ENCODE measurements at places on chromosomes 13 and 19.

GRCh38 chr13:98333486-98333885, 156.4 kb upstream of the RNF113B start:
- no peak for DNase-seq

DNA sequence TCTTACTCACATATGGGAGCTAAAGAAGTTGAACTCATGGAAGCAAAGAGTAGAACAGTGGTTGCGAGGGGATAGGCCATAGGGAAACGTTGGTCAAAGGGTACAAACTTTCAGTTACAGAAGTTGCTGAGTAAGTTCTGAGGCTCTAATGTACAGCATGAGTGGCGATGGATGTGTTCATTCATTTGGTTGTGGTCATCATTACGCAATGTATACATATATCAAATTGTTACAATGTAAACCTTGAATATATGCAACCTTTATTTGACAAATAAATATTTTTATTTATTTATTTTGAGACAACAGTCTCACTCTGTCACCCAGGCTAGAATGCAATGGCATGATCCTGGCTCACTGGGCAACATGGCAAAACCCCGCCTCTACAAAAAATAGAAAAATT, 38.7 kb downstream of the ZIC5 start:
- no peak for DNase-seq

DNA sequence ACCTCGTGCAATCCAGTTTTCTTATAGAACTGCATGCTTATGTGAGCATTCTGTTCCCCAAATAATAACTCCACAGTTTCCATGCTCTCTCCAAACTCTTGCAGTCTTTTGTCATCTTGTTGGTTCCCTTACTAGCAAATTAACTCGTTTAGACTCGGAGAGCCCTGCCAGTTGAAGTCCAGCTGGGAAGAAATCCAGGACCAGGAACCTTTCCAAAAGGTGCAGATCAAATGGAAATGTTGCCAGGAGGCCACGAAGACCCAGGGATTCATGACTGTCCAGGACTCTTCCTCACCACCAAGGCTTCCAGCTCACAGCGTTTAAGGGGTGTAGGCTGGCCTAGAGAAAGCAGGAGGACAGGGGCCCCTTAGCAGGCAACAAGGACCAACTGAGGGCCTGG, 2.1 kb upstream of the TDRD12 start:
- no peak for DNase-seq

DNA sequence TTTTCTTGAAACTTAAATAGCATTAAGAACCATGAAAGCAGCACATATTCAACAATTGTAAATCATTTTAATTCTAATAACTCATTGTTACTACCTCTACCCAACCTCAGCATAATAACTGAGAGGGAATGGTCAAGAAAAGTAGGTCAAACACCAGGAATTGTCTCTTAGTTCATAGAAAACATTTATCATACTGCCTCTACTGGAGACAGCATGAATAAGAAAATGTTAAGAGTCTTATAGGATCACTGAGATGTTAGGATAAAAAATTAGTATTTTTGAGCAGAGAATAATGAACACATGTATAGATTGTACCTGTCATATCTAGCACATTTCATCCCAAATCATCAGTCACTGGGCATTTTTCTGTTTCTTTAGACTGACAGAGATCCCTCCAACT, 515.3 kb downstream of the PCDH9 start:
- DNase-seq = no peak

GRCh38 chr13:73131247-73131646, 72.4 kb downstream of the KLF5 start:
- DNase-seq = no peak

- DNase-seq = no peak
These were observed 97.9 kb downstream of the HSPH1 start for GRCh38 chr13:31063772-31064171.

- DNase-seq = no peak
These were observed 35.8 kb downstream of the LATS2 start for GRCh38 chr13:21025539-21025938.

GRCh38 chr19:37954421-37954874, 47.4 kb downstream of the SIPA1L3 start:
- DNase-seq = no peak

- no peak for DNase-seq
These were observed 197.1 kb downstream of the NDFIP2 start for GRCh38 chr13:79678100-79678499.

DNA sequence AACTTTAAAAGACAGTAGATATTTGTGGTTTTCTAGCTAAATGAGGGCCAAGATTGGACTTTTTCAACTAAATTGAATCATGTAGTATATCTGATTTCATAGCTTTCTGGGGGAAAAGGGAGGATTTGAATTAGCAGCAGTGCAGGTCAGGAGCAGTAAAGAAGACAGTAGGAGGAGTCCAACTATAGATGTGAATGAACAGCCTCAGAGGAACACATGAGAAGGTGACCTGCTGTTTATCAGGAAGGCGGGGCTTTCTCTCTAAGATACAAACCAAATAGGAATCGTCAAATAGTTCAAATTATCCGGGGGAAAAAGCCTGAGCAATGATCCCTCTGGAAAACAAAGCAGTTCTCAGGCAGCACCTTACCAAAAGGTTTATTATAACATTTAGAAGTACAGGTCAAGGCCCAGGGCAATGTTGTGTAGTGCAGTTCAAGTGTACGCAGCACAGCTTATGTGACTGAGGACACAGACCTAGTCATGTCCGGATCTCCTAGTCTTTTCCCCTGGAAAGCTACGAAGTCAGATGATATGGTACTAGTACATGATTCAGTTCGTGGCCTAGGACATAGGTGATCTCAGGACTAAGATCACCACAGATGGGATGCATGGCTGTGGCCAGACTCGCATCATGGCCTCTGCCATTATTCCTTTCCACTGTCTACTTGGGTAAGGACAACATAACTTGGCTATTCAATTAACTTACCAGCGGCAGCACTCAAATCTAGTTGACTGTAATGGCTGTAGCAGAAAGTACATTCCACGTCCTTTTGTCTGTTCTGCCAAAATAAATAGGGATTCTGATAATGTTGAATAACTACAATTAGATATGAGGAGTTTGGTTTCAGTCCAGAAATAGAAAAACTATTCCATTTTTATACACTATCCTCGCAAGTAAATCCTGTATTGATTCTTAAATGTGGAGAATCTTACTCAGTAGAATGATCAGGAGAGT, 40.3 kb downstream of the MPHOSPH8 start:
- no peak for DNase-seq

GRCh38 chr13:72463561-72463960, 263.9 kb downstream of the MZT1 start:
- no peak for DNase-seq

DNA sequence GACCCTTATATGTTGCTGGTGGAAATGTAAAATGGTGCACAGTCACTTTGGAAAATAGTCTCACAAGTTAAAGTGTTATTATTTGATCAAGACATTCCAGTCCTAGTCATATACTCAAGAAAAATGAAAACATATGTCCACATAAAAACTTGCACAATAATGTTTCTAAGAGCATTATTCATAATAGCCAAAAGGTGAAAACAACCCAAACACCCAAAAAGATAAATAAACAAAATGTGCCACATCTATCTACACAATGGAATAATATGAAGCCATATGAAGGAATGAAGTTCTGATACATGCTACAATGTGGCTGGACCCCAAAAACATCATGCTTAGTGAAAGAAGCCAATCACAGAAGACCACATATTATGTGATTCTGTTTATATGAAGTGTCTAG, 14.4 kb upstream of the AKAP8 start:
- DNase-seq = no peak
